ENCODE measurements at places on chromosomes 5 and 9. TPM values are rescaled to one million over a fixed set of nuclear protein-coding genes. Genes with fewer than 3 reads are reported as not detected.

GRCh38 chr9:116318468-116319374 is 165.1 kb downstream of the PAPPA start:
- no peak for DNase-seq

DNA sequence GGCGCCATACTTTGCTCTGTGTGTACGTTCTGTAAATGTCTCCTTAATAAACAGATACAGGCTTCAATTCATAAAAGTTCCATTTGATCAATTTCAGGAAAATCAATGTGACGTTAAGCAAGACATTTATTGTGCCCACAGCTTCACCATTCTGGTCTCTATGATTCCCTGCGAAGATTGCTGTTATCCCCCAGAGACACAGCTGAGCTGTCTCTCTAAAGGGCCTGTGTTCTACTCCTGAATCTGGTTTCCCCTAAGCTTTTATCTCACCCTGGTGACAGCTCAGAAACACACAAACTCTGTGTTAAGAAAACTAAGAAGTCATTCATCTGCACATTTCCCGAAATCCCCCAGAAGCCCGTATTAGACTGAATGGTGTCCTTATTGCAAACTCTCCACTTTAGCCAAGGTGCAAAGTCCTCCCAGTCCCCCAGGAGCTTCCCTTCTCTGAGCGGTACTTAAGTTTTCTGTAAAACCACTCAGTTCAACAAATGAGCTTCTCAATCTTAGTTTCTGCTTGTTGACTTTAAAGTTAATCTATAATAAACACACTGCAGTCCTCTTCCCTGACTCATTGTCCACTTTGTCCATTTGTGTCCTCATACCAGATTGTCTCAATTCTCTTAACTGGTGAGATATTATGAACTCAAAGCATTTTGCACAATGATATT is 1.4 kb upstream of the C5orf15 start:
- DNase-seq, result no peak

DNA sequence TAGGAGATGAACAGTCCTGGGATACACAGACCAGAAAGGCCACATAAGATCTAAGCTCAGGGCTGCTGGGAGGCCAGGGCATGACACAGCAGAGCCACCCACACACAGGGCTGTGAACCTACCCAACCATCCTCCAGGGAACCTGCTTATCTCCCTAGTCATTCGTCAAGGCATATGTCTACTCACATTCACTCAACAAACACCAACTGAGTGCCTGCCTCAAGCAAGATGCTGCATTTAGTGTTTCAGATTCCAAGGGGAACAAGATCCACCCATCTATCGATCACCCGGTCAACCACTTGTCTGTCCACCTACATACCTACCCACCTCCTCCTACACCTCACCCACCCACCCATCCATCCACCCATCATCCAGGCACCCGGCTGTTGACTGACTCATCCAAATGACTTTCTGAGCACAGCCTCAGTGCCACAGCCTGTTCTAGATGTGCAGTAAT is 1.9 kb downstream of the DPM2 start:
- no peak for DNase-seq

Gene UNC13B
- 17.6 TPM for total RNA-seq
